Left ventricle myocardium inferior (tissue), 1 donor: ENCODE measurements at places on chromosomes 2 and 18.

- no peak for DNase-seq
Measured at GRCh38 chr2:41854227-41854626, 193.6 kb upstream of the PKDCC start.

GRCh38 chr2:232949016-232949415 lies 64.0 kb downstream of the NGEF start:
- no peak for DNase-seq

- no peak for DNase-seq
Measured at GRCh38 chr2:111675419-111676194, 208.4 kb downstream of the ANAPC1 start.

- no peak for DNase-seq
Measured at GRCh38 chr2:145235312-145235711, 715.4 kb upstream of the ZEB2 start.

- DNase-seq: no peak
Measured at GRCh38 chr2:153373510-153374279, 104.9 kb downstream of the RPRM start.

GRCh38 chr2:239928391-239929350 lies 96.5 kb downstream of the NDUFA10 start:
- peak; percentile 13 for DNase-seq

DNA sequence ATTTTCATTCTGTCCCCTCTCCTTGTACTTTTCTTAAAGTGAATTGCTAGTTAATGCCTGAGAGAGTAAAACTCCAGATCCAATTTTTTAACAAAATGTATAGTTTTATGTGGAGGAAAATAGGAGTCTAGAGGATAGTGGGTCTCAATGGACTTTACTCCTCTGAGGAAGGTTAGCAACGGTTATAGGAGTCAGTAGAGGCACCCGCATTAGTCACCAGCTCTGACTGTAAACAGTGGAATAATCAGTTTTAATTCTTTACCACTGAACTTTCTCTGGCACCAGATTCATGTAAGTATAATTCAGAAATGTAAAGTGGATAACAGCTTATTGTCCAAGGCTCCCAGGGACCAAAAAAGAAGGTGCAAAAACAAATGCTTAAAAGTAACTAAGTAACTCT lies 38.7 kb upstream of the HNMT start:
- no peak for DNase-seq

DNA sequence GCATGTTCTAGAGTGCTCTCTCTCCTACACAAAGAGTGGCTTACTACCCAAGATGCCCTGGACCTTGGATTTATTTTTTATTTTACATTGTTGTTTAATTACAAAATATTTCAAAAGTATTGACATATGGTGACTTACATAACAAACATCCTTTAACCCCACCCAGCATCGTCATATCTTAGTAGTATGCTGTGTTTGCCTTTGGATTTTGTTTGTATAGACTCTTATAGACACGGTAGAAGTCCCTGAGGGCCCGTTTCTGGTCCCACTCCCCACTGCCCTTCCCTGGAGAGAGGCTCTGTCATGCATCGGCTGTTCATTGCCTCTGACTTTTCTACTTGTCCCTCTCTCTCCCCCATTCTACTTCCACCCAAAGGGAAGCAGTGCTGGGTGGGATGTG lies 112.0 kb downstream of the ZBTB7C start:
- DNase-seq: no peak

DNA sequence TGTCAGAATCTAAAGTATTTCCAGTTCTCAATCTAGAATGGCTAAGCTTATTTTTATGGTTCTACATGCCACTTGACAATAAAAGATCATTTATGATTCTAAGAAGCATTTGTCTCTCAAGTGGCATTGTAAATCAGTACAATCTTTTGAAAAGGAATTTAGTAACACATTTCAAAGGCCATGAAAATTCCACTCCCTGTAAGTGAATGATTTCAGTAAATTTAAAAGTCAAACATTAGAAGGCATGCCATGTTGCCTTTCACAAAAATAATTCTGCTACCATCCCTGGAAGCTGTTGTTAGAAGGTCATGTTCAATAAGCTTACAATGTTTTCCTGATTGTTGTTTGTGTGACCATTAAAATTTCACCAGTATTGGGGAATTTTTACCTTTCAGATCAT lies 142.9 kb downstream of the RPIA start:
- DNase-seq: no peak

DNA sequence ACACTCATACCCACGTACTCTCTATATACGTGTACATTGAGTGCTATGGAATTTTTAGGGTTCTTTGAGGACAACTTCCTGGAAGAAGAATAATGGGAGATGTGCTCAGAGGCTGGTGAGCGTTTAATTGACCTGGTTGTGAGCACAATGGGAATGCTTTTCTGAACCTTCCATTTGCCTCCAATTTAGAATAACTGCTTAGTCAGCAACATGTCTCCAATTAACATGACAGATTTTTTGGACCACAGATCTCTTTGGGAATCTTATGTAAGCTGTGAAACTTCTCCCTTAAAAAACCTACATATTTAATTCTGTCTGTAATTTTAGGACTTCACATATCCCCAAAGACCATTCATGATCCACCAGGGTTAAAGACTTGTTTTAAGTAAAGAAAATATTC lies 166.7 kb upstream of the TNP1 start:
- no peak for DNase-seq

- DNase-seq: no peak
Measured at GRCh38 chr2:166942377-166942776, 54.1 kb downstream of the XIRP2 start.
